Stomach (tissue), 19 donors: ENCODE measurements at places on chromosomes 13 and 19.

DNA sequence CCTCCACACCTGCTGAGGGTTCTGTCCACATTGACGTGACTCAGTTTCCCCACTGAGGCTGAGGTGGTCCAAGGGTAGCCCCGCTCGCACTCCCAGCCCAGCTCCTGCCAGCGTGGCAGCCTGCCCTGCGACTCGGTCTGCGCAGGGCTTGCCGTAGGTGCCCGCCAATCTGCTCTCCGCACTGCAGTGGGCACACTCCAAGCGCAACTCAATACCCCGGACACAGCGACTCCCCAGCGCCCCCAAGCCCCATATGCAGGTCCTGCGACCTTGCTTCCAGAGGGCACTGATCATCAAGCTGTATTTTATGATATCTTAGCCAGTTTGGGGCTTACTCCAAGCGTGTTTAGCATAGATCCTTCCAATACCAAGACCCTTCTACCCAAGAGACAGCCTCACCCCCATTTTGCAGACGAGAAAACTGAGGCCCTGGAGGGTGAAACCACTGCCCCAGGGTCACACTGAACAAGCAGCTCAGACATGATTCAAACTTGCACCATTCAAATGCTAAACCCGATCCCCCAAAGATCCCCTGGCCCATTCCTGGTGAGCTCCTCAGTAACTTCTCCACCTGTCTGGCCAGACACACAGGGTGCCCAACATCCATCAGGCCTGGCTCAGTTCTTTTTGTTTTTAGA is 13.5 kb downstream of the PTPRS start:
- no peak for DNase-seq

DNA sequence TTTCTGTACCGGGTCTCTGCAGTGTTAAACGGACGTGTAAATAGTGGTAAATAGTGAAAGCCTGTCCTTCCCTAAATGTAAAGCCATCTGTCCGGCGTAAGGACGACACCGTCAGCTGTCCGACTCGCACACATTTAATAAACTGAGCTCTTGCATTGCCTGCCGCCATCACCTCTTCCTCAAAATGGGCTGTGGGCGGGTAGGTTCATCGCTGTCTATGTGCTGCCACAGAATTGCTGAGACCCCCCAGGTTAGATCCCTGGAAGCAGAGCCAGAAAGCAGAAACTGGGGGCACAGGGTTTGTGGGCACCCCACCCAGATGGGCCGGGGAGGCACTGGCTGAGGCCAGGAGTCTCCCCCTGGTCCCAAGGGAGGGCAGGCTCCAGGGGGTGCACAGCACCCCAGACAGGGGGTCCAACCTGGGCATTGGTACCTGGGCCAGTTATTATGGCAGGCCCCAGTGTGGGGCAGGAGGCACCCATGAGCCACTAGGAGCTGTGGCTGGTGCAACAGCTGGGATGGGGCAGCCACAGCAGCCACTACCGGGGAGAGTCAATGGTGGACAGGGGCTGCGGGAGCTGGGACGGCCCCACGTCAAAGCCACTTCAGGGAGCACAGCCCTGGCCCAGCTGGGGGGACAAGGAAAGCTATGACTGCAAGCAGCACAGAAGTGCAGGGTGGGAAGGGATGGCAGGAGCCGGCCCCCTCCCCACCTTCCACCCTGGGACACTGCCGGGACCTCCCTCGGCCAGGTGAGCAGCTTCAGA is 5.7 kb downstream of the C19orf25 start:
- DNase-seq, result no peak

DNA sequence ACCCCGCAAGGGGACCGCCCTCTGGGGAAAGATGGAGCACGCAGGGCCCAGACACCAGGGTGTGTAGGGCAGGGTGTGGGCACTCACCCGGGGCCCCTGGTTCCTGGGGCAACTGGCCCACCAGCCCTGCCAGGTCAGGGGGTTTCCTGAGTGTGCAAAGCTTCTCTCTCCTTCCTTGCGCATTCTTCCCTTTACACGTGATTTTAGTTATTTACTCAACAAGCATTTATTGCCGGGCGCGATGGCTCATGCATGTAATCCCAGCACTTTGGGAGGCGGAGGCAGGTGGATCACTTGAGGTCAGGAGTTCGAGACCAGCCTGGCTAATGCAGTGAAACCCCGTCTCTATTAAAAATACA is 20.4 kb downstream of the PRR36 start:
- DNase-seq, result no peak

DNA sequence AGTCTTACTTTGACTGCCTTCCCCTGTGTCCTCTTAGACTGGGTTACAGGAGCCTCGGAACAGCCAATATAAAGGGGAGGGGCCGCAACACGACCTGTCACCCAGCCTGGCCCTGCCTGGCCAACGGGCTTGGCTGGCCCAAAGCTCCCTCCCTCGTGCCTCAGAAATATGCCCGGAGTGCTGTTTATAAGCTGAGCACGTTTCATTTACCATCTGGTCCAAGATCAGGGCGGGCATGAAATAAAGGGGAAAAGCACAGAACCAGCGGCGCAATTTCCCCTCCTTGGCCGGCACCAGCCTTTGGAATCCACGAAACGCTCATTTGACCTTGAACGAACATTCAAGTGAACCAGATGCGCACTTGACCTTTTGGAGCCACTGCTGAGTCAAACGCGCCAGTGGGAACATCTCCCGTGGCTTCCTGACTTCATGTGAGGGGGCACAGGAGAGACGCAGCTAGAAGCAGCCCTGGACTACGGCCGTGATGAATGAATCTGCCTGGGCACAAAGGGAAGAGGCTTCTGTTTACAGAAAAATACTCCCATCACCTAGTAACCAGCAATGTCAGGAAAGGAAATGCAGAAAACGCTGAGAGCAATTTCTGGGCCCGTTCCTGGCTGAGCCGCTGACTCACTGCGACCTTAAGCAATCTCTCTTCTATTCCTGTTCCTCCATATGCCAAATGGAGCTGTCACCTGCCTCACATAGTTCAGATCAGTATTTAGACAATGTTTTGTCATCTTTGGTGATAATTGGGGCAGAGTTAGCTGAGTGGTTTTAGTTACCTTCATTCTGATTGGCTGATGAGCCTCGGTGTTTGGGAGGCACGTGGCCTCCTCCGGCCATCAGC is 53.3 kb downstream of the RFX2 start:
- peak; percentile 94 for DNase-seq

GRCh38 chr13:113639616-113640262 is 18.3 kb downstream of the ATP4B start:
- DNase-seq, result no peak

- no peak for DNase-seq
Measured at GRCh38 chr13:69199664-69200063, 908.0 kb upstream of the ATXN8OS start.

- no peak for DNase-seq
Measured at GRCh38 chr13:36067746-36068381, 63.3 kb downstream of the DCLK1 start.

DNA sequence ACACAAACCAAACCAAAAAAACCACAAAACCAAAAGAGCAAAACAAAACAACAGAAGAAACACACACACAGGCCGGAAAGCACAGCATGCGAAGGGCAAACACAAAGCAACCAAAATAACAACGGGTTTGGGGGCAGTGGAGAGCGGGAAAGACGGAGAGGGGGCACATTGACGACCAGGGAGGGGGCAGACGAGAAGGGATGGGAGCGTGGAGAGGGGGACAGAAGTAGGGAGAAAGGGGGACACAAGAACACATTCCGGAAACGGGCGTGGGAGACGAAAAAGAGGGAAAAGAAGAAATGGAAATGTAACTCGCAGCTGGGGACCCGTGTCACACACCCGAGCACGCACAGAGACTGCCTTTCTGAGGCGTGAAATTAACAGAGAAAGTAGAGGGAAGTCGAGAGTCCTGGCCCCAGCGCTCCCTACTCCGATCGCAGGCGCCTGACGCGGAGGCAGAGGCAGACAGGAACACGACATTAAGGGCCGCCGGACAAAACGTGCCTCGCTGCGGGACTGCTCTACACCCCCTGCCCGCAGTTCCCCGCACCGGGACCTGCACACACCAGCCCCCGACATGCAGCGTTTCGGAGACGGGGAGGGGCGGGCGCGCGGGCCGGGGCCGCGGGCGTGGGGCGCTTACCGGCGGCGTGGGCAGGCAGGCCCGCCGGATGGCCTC is 652 bp downstream of the POU4F1 start:
- no peak for DNase-seq

- DNase-seq, result no peak
Measured at GRCh38 chr13:42796747-42797356, 15.5 kb downstream of the FAM216B start.

DNA sequence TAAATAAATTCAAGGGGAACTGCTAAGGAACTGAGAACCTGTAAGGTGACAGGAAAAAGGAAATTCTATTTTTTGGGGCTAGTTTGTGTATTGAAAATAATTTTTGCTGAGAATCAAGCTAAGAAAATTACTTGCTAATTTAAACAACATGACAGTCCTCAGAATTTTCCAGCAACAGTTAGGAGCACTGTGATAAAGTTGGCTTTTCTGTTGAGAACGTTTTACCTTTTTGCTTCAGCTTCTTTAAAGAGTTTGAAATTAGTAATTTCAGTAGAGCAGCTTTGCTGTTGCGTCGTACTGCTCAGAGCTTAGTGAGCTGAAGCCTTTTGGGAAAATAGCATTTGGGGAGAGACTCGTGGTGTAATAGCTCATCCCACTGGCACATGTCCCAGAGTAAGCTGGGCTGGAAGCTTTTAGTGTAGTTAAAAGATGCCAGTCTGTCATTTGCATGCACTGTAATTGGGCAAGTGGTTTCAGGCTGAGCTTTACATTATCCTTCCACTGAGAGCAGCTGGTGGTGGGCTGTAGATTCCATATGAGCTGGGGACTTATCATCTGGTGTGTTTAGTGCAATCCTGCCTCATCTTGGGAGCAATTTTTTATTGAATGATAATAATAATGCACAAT is 69.8 kb downstream of the LRCH1 start:
- no peak for DNase-seq

DNA sequence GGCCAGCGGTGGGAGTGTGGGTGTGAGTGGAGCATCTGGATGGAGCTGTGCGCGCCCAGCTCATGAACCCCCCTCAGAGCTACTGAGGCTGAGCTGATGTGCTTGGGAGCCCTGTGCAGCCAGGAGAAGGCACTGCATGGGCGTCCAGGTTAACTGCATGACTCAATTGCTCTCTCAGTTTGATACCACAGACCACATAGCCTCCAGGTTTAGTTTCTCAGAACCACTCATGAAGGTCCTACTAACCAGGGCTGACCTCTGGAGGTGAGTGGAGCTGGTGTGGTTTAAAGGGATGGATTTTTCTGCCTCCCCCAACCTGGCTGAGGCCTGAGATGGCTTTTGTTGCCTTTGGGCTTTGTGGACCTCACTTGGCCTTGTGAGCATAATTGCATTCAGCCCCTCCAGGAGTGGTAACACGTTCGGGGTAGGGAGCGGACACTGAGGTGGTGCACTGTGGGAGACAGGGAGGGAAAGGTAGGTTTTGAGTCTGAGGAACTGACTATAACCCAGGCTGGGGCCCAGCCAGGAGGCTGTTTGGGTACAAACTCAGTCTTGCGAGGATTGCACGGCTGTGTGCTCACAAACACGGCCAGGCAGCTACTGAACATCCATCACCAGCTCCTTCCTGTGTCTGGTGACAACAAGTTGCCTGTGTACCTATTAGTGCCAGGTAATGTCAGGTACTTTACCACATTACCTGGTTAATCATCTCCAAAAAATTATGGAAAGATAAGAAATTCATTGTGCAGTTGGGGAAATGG is 97.5 kb downstream of the RGCC start:
- no peak for DNase-seq

GRCh38 chr13:64078025-64078424 is 2662.4 kb upstream of the PCDH20 start:
- DNase-seq, result no peak

- DNase-seq, result no peak
Measured at GRCh38 chr19:7428651-7429113, 60.2 kb downstream of the PEX11G start.

DNA sequence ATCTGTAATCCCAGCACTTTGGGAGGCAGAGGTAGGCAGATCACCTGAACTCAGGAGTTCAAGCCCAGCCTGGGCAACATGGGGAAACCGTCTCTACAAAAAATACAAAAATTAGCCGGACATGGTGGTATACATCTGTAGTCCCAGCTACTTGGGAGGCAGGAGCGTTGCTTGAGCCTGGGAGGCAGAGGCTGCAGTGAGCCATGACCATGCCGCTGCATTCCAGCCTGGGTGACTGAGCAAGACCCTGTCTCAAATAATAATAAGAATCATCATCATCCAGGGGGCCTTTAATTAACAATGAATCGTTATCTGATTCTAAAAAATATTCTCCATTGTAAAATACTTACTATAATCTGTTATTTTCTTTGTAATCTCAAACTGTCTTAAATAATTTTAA is 283.4 kb downstream of the DACH1 start:
- no peak for DNase-seq

DNA sequence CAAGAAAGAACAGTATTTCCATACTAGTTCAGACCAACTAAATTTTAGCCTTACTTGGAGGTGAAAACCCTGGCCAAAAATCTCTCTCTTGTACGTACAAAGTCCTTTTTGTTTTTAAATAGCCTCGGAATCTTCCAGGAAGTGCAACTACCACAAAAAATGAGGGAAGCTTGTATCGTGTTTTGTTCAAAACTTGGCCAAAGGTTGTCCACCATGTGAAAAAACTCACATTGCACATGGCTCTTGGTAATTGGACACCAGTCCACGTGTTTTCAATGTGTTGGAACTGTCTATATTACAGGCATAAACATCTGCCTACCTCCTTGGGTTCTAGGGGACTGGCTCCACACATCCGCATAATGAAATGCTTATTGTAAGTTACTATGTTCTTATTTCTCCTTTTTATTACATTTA is 15.2 kb upstream of the STRN4 start:
- no peak for DNase-seq

DNA sequence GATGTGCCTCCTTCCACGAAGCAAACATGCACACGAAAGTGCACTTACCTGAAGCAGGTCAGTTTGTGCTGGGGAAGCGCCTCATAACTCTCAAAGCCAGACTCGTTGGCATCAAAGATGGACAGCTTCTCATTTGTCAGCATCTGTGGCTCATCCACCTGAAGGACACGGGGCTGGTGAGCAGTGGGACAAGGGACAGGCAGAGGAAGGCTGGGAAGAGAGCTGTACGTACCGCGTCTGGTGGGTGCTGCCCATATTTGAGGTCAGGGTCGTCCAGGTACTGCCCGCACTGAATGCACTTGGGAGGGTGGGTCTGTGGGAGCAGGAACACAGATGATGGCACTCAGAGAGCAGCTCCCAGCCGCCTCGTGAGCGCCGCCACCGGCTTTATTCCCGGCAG is 35.1 kb downstream of the DNMT1 start:
- no peak for DNase-seq

- DNase-seq, result no peak
Measured at GRCh38 chr13:36108954-36109353, 22.2 kb downstream of the DCLK1 start.

GRCh38 chr19:49058562-49058961 is 1.0 kb upstream of the CGB7 start:
- DNase-seq, result no peak

- DNase-seq, result peak; percentile 61
Measured at GRCh38 chr19:28864577-28865042, 348.3 kb downstream of the UQCRFS1 start.

DNA sequence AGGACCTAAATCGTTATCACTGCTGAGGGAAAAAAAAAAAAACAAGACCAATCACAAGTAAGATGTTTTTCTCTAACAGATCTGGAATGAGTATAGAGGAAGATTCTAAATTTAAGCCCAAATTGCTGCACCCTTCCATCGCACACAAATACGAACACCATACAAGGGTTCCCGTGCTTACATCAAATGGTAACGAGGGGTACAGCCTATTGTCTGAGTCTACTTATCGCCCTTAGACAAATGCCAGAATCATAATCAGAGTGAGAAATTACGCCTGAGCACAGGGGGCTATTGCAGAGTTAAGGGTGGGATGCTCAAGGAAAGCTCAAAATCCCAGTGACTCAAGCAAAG is 603 bp downstream of the ZC3H13 start:
- DNase-seq, result no peak

GRCh38 chr13:95604556-95604915 is 40.0 kb downstream of the DZIP1 start:
- DNase-seq, result no peak
